ENCODE measurements at places on chromosomes 4 and X.

DNA sequence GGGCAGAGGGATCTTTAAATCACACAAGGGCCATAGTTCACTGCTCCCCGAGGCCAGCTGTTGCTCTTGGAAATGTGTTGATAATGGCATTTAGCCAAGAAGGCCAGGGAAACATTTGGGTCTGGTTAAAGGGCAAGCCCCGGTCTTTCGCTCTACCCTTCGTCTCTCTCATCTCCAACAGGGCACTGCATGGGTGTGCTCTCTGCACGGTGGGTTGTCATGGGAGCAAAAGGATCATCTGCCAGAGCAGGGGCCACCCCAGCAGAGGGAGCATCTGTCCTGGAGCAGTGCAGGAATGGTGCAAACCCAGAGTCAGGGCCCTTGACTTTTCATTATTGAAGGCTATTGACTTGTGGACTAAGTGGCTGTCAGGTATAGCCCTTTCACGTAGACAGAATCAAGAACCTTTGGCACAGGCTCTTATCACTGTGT is 22.7 kb upstream of the PGRMC2 start:
- no peak for DNase-seq

DNA sequence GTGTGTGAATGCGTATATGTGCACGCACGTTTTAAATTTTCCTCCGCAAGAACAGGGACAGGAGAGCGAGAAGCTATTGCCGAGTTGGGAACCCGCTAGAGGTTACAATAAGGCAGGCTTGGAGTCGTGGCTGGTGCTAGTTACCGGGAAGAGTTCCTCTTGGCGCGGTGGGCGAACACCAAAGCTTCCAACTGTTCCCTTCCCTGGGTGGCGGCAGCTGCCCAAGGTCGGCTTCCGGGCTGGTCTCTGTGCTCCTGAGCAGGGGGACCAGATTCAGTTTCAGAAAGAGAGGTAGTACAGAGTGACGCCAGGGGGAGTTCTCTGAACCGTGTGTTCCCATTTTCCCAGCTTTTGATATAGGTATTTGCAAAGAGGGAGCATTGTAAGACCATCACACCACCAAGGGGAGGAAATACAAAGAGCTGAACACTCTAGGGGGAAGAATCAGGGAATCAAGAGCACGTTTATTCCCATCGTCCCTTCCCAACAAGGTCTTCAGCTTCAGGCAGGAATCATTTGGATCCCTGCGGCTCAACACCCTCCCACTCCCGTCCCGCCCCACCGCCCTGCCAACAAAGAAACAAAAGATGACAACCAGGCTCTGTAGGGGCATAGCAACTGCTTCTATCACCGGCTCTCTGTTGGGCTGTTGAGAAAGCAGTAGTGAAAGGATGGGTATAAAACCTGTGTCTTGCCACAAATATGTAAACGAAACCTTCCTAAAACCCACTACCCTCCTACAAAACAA is 113.6 kb upstream of the TEX13C start:
- no peak for DNase-seq

DNA sequence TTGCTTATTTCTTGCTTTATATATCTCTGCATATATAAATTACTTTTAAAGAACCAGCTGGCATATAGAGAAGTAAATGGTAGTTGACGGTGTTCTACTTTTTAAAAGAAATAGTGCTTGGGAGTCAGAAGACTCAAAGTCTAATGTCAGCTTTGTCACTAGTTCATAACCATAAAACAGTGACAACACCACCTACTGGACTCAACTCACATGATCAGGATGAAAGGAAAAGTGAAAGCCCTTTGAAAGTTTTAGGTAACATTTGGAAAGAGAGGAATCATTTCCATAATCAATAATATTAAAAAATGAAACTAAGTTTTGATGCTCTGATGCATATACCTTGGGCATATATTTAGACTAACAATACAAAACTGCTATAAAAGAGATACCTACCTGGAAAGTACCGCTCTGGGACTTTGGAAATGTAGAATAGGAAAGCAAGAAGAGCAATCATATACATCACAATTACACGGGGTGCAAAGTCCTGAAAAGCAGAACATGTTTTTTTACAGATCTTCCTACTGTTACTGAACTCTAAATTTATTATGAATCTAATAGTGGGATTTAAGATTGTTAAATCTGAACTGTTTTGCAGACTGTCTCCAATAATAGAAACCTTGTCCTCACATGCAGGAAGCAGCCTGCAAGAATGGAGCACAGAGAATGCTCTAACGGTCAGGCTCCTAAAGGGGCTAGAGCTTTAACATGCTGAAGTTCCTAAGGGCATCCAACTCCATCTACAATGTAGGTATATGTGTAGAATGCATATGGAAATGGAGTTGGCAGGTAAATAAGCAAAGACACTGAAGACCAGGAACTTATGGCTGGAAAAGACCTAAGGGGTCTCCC is 15.6 kb downstream of the PAQR3 start:
- DNase-seq = no peak

DNA sequence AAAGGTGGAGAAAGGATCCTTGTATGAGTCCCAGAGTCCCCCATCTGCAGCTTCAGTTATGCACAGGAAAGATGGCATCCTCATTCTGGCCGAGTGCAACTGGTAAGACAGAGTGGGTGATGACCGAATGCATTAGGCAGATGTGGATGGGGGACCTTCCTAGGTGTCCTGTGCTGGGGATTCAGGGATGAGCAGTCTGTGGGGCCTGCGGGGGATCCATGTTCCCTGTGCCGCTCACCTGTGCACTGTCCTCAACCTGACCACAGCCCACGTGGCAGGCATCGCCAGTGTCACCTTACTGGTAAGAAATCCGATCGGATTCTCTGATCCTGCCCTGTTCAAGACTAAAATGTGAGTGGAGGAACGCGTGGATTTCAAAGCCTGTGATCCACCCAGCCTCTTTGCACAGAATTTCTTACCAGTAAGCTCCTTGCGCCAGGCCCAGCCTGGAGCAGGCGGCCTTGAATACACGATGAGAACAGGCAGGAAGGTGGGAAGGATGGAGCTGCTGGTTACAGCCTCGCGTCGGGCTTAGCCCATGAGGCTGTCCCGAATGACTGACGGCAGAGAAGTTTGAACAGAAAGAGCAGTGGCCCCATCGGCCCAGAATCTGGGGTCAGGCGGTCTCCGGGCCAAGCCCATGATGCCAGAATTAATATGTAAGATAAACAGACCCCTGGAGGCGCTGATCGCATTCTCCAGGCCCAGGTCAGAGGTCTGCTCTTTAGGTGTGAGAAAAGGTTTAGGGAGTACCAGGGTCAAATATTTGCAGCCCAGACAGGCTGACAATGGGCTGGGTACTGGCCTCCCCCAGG is 56.5 kb downstream of the CPZ start:
- peak; percentile 46 for DNase-seq

DNA sequence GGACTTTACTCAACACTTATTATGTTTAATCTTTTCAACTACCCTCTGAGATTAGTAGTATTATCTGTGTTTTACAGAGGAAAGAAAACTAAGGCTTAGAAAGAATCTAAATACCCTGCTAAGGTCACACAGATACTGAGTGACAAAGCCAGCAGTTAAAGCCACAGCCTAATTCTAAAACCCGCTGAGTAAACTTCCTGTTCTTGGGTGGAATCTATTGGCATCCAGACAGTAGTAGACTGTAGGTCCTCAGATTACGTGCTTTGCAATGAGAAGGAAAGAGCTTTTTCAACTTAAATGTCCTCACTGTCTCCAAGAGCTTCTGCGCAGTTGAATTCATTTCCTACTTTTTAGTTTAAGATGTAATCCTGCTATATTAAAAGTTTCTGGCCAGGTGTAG is 126.0 kb downstream of the TENM3 start:
- DNase-seq = no peak

- no peak for DNase-seq
Measured at GRCh38 chr4:123505095-123506010, 108.8 kb downstream of the SPRY1 start.

GRCh38 chrX:138946926-138947325 is 235.4 kb upstream of the FGF13 start:
- DNase-seq = no peak

DNA sequence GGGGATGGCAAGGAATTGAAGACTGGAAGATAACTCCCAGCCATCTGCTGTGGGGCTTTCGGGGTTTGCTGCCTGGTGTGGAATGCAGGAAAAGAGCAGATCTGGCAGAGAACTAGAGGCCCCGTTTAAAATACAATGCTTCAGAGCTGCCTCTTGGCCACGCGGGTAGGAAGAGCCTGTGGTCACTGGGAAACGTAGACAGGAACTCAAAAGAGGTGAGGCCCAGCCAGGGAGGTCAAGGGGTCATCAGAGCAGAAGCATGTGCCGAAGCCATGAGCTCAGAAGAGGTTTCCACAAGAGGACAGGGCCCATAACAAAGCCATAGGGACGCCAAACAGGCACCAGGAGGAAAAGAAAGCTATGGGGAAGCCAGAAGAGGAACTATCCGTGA is 14.5 kb upstream of the STS start:
- no peak for DNase-seq

DNA sequence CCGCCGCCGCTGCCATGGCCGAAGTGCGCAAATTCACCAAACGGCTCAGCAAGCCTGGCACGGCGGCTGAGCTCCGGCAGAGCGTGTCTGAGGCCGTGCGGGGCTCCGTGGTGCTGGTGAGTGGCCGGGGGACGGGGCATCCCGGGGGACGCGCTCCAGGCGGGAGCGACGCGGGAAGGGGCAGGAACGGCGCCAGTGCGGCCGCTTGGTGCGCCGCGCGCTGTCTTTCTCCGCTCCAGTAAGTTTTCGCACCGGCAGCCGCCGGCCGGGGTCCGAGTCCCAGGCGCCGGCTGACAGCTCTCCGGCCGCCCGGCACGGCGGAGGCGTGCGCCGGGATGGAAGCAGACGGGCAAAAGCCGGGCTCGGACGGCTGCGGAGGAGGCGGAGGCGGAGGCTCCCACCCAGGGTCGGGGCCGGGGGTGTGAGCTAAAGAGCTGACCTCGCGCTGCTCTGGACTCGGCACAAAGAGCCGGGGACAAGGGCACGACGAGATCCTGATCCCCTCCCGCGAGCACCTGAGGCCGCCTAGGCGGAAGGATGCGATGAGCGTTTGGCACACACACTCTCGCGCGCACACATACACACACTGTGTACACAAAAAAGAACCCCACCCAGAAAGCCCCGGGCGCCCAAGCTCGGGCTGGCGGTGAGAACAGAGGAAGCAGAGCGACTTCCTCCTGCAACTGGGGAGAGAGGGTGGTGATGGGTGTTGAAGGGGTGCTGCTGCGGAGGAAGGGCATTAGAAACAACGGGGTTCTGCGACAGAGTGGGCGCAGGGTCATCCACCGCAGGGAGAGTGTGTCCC is 545 bp downstream of the DOCK11 start:
- no peak for DNase-seq

Measured in coronary artery (tissue), 2 donors.